ENCODE measurements at places on chromosomes 5 and 9.

GRCh38 chr9:111599092-111599954, at the start of gene PTGR1:
TSS of gene PTGR1 (minus strand) at chr9:111599647. CDS start at chr9:111597422, 2,225 bp downstream.
- no peak for DNase-seq

GRCh38 chr9:18585996-18586395, 112.0 kb downstream of the ADAMTSL1 start:
- no peak for DNase-seq

GRCh38 chr9:89478821-89479668, 18.9 kb downstream of the SEMA4D start:
- DNase-seq = no peak

DNA sequence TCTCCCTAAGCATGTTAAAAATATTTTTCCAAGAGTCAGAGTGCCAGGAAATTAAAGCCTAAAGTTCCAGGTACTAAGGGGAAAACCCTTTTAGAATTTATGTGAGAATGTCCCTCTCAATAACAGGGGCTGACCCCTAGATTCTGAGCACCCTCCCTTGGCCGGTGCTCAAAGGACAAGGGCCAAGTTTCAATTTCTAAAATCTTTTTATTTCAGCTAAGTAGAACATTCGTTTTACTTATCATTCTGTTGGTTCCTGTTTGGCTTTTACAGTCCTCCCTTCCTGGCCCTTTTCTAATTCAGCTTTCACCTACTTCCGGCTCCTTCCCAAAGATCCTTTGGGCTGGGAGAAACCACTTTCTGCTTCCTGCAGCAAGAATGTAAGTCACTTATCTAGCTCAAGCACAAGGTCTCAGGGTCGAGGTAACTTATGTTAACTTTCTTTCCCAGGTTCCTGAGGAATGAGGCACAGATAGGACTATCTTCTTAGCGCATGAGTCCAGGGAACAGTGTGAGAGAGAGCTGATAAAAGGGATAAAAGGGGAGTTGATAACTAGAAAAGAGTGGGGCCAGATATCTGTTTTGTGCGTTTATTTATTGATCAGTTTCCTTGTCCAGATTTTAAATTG, 34.6 kb upstream of the F2RL2 start:
- DNase-seq = peak; percentile 14

- DNase-seq = peak; percentile 84
These were observed 16.7 kb upstream of the KIF27 start for GRCh38 chr9:83937861-83938455.

DNA sequence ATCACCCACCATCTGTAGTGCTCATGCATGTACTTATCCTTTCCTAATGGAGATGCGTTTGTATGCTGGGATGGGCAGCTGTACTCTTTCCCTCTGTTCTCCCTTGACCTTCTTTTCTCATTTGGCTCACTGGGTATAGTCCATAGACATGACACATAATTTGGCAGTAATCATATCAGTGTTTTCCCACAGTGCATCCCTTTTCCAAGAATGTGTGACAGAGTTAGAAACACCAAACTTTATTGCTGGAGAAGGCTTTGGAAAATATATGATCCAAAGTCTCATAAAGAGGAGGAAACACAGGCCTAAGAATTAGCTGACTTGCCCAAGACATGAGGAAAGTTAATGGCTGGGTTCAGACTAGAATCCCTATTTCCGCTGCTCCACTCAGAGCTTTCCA, 1233.4 kb upstream of the DMAC1 start:
- DNase-seq = no peak

All from hematopoietic multipotent progenitor cell treated with erythropoietin and hydrocortisone succinate and interleukin-3 and kit ligand, for 15 days (in vitro differentiated cells).